ENCODE measurements at places on chromosomes 7 and 10. TPM values are rescaled to one million over a fixed set of nuclear protein-coding genes. Genes with fewer than 3 reads are reported as not detected.

DNA sequence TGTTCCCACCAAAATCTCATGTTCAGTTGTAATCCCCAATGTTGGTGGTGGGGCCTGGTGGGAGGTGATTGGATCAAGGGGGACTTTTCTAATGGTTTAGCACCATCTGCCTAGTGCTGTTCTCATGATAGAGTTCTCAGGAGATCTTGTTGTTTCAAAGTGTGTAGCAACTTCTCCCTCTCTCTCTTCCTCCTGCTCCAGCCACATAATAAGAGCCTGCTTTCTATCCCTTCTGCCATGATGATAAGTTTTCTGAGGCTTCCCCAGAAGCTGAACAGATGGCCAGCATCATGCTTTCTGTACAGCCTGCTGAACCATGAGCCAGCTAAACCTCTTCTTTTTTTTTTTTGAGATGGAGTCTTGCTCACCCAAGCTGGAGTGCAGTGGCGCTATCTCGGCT lies 910.6 kb downstream of the KCNMA1 start:
- no peak for DNase-seq

DNA sequence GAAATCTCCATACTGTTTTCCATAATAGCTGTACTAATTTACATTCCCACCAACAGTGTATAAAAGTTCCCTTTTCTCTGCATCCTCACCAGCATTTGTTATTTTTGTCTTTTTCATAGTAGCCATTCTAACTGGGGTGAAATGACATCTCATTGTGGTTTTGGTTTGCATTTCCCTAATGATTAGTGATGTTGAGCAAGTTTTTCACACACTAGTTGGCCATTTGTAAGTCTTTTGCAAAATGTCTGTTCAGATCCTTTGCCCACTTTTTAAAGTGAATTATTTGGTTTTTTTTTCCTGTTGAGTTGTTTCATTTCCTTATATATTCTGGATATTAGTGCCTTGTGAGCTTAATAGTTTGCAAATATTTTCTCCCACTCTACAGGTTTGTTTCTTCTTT lies 101.0 kb upstream of the NFE2L3 start:
- DNase-seq = no peak

DNA sequence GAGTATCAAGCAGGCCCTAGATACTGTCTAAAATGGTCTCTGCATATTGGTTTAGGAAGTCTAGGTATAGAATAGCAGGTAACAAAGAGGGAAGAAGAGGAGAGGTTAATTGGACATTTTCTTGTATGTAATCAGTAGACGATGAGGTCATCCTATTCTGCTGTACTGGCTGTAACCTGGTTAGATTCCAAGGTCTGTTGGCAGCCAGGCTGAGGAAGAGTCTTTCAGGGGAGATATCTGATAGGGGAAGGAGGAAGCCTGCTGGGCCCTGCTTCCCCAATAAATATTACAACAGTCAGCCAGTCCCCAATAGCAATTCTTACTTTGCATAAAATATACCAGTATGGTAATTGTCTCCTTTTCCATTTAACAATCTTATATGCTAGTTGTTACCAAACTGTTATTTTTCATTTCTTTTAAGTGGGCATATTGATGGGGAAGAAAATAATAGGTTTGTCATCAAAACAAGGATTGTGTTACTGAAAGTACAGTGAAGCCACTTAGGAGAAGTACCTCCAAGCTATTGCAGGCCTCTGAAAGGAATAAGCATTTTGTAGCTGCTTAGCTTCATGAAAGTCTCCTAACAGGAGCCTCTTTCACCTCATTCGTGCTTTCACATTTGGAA lies 186.4 kb downstream of the LRRC4 start:
- no peak for DNase-seq

DNA sequence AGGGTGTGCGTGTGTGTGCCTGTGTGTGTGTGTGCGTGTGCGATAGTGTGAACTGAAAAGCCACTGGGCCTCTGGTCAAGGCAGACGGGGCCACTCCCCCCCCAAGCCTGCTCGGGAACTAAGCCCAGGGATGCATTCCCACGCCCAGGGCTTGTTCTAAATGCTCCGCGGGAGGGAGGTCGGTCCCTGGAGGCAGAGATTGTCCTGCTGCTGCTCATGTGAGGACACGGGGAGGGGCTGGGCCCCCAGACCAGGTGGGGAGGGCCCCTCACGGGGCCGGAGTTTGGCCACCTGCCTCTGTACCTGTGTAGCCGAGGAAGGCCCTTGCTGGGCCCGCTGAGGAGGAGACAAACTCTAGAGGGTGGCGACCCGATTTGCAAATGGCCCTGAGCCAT lies 93.9 kb downstream of the PDGFA start:
- no peak for DNase-seq

DNA sequence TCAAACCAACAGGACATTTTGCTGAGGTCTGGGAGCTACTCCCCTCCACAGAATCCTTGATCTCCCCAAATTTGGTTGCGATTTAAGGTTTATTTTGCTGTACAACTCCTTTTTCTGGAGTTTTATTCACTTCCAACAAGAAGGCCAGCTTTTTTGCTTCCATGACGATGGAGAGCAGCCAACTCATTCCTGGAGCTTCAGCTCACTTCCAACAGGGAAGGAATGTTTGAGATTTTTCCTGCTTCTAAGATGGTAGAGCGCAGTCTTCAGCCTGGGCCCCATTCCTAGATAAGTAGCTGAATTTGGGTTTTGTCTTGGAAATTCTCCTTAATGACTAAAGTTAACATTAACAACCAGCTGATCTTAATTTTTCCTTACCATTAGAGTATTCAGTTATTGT lies 30.9 kb upstream of the CREB3L2 start:
- no peak for DNase-seq

- DNase-seq = no peak
These were observed 41.2 kb downstream of the SPAG6 start for GRCh38 chr10:22386503-22386902.

- DNase-seq = no peak
These were observed 100.1 kb upstream of the COL1A2 start for GRCh38 chr7:94294471-94295131.

DNA sequence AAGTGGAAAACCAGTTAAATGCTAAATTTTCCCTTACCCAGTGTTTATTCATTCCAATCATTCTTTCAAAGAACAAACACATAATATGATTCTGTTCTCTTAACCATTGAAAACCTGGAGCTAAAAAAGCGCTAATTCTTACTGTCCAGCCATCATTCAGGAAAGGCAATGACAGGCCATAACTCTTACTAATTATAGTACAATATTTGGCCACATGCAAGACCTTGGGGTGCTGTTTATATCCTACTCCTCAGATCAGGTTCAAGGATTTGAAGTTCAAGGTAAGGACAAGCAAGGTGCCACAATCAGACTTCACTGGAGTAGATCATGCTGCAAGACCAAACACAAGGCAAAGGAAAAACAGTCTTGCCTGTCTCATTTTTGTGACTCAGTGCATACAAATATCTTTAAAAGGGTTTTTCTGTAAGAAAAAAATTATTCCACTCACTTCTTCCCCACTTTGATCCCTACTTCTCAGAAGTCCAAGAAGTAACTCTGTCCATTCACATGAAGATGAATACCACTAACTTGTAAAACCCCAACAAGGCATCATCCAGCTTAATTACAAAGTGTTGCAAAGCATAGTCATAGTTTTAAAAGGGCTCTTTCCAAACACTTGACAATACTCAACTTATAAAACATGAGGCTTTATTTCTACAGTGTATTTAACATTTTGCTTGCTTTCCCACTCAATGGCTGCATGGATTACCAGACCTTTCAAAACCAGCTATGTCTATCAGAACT lies 153.0 kb downstream of the DOCK4 start:
- no peak for DNase-seq

DNA sequence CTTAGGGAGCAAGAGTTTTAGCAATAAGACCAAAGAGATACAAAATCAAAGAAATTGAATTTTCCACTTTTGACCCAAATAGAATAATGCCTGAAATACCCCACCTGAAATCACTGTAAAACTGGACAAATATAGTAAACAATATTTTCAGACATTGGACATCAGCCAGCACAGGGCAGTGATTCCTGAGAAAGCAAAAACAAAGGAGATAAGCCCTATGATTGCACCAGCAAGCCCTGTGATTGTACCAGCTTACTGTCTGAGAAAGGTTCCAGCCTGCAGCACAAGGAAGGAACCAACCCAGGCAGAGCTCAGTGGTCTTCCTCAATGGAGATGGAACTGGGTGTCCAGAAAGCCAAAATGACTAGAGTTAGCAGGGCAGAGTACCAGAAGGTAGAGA lies 10.3 kb downstream of the TMEM106B start:
- DNase-seq = no peak

GRCh38 chr7:158812684-158813083 lies 16.6 kb downstream of the ESYT2 start:
- no peak for DNase-seq

DNA sequence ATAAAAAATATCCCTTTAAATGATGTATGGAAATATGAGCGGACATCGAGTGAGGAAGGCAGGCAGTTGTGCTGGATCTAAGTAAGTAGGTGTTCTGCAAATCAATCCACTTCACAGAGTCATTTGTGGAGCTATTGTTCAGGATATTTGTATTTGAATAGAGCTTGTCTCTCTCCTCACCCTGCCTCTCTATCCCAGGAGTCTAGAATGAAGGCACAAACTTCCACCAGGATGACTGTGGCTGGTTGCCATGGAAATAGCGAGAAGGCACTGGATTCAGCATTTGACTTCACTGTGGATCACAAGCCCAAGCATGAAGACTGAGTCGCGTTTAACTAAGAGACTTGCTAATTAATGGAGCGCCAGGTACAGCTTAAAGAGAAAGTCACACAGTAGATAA lies 53.2 kb downstream of the NPY start:
- DNase-seq = no peak

- peak; percentile 86 for DNase-seq
These were observed 40.0 kb upstream of the SORBS1 start for GRCh38 chr10:95601116-95601719.

GRCh38 chr7:5425507-5426225 lies 2.0 kb upstream of the TNRC18 start:
- DNase-seq = peak; percentile 86

The SPAM1 gene
- 0.24 TPM for total RNA-seq

The HOXA2 gene
- total RNA-seq = 0.30 TPM

Measured in cardiac septum (tissue), 1 donor.